ENCODE measurements at places on chromosomes 6 and 20. TPM values are rescaled to one million over a fixed set of nuclear protein-coding genes. Genes with fewer than 3 reads are reported as not detected.

Gene PLA2G7
- not detected for total RNA-seq

- no peak for DNase-seq
Observed at GRCh38 chr6:147752689-147753403, 244.4 kb downstream of the SAMD5 start.

DNA sequence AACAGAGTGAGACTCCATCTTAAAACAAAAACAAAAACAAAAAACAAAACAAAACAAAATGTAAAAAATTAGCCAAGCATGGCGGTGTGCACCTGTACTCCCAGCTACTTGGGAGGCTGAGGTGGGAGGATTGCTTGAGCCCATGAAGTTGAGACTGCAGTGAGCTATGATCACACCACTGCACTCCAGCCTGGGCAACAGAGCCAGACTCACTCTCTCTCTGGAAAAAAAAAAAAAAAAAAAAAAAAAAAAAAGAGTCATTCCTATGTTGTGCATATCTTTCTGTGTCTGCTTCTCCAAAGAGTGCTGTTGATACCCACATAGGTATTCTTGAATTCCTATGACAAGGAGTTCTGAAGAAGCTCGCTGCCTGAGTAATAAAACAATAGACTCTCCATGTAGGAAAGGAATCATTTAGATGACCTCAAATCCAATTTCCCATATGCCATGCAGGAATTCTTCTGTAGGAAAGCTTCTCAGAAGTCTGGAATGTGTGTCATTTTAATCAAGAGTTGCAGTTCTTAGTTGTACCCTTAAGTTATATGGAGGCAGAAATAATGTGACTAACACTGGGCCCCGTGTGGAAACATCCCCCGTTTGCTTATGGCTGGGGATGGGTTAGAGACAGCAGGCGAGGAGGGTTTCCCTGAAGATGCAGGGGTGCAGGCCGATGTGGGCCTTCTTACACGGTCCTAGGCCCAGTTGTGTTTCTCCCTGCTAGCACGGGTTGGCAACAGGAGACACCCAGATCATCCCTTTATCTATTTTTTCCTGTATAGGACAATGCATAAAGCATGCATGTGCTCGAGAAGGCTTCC is 79.4 kb downstream of the ZDHHC14 start:
- DNase-seq: no peak

Gene CST7
- 66.7 TPM for total RNA-seq

- DNase-seq: peak; percentile 34
Observed at GRCh38 chr6:5997420-5997987, 9.2 kb downstream of the NRN1 start.
